ENCODE measurements at places on chromosomes 1 and 21.

DNA sequence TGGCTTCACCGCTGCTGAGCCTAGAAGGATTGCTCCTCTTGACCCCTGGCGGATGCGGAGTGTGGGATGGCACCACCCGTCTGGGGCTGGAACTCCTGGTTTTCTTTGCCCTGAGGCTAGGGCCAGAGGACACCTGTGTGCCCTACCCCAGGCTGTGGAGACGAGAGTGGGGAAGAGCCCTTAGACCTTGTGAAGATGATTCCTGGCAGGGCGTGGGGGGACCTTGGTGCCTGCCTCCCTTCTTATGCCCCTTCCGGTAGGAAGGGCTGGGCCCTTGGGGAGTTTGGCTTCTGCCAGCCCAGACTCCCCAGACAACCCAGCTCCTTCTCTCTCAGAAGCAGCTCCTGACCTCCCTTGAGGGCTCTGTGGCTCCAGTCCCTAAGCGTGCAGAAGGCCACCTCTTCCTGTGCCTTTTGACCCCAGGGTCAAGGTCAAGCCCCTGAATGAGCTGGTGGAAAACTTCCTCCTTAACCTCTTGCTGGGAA is 891 bp downstream of the RPS6KA1 start:
- DNase-seq, result peak; percentile 47

- DNase-seq, result no peak
Observed at GRCh38 chr1:30916296-30916695, 7.7 kb upstream of the SDC3 start.

DNA sequence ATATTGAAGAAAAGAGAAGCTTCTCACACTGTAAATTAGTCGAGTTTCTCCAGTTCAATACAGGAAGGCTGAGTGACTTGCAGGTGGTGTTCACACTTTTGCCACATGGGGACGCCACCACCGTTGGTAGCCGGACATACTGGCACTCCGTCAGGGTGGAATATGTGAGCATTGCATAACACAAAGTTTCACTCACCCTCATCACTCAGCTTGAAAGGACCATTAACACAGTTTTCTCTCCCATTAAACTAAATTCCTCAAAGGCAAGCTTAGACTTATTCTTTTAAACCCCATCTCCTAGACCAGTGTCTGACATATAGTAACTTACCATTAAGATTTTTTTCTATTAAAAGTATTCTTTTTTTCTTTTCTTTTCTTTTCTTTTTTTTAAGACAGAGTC is 105.3 kb upstream of the SERBP1 start:
- peak; percentile 85 for DNase-seq

DNA sequence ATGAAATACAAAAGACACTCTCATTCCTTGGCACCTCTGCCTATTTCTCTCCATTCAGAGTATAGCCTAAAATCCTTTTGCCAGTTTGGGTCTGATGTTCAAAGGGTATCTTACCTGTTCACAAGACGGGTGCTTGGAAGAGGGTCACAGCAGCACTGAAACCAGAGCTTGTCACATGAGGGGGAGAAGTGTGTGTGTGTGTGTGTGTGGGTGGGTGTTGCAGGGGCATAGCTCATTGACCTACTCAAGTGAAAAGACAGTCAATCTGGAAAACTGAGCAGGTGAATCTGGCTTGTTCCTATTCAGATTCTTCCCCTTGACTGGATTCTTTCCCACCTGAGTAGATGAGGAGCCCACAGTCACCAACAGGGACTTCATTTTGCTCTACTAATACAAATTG is 63.9 kb downstream of the KCTD3 start:
- DNase-seq, result no peak

DNA sequence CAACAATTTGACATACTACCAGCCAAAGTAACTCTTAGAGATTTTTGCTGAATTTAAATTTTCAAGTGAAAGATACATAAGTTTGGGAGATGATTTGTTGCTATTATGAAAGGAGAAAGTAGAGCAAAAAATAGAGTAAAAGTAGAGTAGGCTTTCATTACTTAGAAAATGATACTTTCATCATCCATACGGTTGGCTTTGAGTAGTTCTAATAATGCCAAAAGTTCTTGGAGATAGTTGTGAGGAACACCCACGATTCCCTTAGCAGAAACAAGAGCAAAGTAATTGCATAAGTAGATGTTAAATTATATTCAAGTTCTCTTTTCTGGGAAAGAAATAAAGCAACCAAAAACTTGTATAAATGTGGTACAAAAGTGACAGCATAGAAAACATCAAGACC is 95.0 kb upstream of the VAV3 start:
- DNase-seq, result no peak

GRCh38 chr1:85344256-85344694 is 67.8 kb upstream of the BCL10 start:
- DNase-seq, result peak; percentile 45

- no peak for DNase-seq
Observed at GRCh38 chr1:178497903-178498478, 1.2 kb upstream of the CLEC20A start.

DNA sequence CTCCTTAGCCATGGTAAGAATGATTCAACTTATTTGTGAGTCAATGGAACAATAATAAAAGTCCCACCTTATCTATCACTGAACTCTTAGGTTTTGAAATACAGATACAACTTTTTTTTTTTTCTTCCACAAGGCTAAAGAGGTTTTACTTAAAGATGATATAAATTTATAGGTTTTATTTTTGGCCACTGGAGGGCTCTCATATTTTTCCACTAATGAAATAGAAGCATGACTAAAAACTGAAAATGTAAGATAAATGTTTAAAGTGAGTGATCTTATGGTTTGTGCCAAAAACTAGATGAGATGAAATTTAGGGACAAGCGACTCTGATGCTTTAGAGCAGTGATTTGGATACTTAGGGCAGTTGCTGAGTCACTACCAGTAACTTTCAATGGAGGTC is 499.0 kb downstream of the NUF2 start:
- peak; percentile 25 for DNase-seq

GRCh38 chr1:61709908-61710289 is 15.0 kb downstream of the TM2D1 start:
- no peak for DNase-seq

- DNase-seq, result no peak
Observed at GRCh38 chr1:160194737-160195059, 4.3 kb downstream of the CASQ1 start.

DNA sequence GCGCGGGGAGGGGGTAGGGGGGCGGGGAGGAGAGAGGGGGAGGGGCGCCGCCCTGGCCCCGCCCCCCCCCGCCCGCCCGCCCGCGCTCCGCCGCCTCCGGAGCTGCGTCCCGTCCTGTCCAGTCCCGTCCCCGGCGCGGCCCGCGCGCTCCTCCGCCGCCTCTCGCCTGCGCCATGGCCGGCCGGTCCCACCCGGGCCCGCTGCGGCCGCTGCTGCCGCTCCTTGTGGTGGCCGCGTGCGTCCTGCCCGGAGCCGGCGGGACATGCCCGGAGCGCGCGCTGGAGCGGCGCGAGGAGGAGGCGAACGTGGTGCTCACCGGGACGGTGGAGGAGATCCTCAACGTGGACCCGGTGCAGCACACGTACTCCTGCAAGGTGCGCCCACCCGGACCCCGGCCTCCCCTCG is at the start of gene AGRN:
TSS of gene AGRN (plus strand) at position 121 of the 405 bp plus-strand sequence. CDS start at position 174, 53 bp downstream.
- no peak for DNase-seq

DNA sequence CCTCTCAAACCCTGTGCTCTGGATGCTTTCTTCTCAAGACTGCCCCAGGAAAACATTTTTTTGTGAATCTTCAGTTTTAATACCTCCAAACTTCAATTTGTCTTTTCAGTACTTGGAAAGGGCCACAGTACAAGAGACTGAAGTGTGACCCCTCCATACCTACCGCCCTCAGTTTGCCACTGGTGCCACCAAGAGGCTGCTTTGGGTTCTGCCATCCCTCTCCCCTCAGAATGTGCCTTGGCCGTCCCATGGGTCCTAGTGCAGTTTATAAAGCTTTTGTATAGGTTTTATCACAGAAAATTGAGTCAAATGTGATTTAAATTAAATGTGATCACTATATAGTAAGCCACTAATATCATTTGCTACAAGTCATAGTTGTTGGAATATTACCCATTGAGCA is 60.8 kb upstream of the PGD start:
- peak; percentile 42 for DNase-seq

GRCh38 chr1:109763646-109764415 is at the start of gene EPS8L3:
TSS of gene EPS8L3 (minus strand) at chr1:109763923. CDS start at chr1:109761749, 2,174 bp downstream.
- DNase-seq, result no peak

- no peak for DNase-seq
Observed at GRCh38 chr1:162497104-162497722, 405 bp upstream of the UHMK1 start.

- DNase-seq, result peak; percentile 84
Observed at GRCh38 chr1:154998818-154999570, 3.6 kb upstream of the ZBTB7B start.

DNA sequence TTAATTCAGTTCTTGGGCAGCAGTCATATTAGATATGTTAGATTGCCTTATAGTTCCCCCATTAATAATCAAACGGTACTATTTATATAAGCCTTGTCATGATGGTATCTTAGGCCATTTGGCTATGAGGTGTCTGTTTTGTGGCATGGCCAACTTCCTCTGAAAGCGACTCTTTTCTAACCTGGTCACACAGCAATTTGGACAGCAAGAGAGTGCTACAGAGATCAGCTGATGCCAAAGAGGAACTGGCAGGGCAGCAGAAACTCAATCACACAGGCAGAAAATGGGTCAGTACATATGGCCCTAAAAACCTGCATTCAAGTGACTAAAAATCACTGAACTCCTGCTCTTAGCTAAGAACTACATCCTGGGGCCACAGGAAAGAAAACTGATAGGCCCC is 13.4 kb upstream of the MUTYH start:
- no peak for DNase-seq

All from MCF 10A (cell line).